T-helper 22 cell (primary cell): ENCODE measurements at places on chromosomes 3 and 15.
A peak's percentile ranks its signal among the peaks of the same experiment; 100 is the strongest.

DNA sequence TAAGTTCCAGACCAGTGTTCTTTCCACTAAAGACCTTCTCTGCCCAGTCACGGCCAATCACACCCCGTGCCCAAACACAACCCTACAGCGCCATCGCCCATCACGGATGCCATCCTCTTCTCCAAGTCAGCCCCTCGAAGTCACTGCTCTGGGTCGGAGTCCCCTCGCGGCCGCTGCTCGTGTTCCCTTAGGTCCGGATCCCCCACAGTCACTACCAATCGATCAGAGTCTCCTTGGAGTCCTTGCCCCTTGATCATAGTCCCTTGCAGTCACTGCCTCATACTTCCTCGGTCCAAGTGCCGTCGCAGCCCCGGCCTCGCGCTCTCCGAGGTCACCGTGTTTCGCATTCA, 461 bp downstream of the PCYT1A start:
- DNase-seq: peak; percentile 8

- DNase-seq: no peak
Observed at GRCh38 chr15:72110355-72110754, 7.6 kb downstream of the MYO9A start.

GRCh38 chr3:163785693-163786092, 1292.6 kb downstream of the SI start:
- DNase-seq: no peak

DNA sequence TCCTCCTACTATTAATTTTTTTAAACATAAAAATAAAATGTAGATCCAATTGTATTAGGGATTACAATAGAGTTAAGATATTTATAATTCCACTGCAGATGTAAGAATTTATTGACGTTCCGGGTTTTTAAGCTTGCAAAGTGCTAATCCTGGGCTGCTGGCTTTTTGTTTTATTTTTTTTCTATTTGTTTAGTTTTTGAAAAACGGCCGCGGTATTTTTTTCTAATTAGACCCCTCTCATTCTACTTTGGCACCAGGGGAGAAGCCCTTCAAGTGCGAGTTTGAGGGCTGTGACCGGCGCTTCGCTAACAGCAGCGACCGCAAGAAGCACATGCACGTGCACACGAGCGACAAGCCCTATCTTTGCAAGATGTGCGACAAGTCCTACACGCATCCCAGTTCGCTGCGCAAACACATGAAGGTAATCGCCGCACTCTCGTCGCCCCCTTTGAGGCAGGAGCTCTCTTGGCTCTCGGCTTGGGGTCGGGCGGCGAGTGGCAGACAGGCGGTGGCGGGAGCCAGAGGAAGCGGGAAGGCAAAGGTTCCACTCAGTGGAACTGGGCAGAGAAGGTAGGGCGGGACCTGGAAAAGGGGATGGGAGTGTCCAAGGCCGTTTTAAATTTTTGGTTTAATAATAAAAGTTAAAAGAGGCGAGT, 3.2 kb downstream of the ZIC1 start:
- DNase-seq: no peak

DNA sequence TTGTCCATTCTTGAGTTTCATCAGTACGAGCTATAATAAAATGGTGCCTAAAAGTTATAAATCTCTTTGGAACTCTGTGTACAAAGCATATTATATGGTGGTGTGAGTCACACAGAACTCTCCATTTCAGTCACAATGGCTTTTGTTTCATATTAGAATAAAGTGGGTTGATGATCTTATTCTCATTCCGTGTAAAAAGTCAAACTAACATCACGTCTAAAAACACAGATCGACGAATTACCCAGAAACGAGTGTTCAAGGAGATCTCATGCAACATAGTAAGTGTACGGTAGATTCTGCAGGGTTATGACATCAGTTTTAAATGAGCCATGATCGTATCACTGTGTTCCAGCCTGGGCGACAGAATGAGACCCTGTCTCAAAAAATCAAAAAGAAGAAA, 122.4 kb downstream of the FOXP1 start:
- DNase-seq: no peak

DNA sequence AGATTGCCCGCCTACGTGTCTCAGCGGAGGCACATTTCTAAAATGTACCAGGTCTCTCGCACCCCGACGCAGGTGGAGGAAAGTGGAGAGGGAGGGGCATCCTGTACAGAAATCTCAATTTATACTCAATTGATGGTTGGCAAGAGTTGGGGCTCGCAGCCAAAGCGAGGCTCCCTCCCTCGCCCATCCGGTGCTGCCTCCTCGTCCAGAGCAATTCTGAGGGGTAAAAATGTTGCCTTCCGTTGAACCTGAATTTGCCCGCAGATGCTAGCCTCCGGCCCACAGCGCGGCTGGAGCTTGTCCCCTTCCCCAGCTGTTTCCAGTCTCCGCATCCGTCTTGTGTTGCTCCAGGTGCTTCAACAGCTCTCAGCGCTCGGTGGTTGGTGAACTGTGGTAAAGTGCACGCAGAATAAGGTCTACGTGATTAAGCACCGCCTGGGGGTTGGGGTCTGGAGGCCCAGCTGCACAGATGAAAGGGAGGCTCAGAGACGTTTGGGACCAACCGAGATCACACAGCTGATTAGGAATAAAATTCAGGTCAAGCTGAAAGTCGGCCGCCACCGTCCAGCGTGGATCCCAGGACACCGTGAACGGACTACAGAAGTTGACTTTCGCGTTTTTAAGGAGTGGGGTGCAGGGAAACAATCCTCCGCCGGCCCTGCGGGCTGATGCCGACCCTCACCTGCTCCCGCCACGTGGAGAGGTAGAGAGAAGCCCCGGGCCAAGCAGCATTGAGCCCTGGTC, 846 bp upstream of the POLG start:
- peak; percentile 20 for DNase-seq

GRCh38 chr3:186048119-186048518, 60.8 kb downstream of the ETV5 start:
- no peak for DNase-seq

DNA sequence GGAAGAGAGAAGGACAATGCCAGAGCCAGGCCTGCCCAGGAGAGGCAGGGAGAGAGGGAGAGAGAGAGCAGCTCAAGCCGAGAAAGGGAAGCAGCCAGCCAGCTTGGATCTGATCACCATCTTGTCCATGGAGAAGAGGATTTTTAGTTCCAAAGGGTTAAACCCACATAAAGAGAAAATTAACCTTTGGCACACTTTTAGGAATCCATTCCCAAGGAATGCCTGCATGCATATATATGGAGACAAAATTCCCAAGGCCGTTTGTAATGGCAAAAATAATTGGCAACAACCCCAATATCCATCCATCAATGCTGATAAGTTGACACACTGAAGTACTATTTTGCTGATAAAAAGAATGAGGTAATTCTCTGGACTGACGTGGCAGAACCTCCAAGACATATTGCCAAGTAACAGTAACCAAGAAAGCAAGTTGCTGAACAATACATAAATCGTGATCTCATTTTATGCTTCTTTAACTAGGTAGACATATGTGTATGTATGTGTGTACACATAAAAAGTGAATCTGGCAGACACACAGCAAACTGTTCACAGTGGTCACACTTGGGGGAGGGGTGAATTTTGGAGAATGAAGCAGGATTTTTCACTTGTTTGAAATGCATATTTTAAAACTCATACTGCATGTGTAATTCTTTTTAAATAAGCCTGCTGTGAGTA, 7.5 kb upstream of the STRA6 start:
- no peak for DNase-seq
